CD4-positive, alpha-beta T cell treated with Interferon gamma for 1 hour (primary cell): ENCODE measurements at places on chromosomes 2 and 18.
A peak's percentile ranks its signal among the peaks of the same experiment; 100 is the strongest.

- DNase-seq: no peak
These were observed 492 bp downstream of the CHRNA1 start for GRCh38 chr2:174763780-174764179.

DNA sequence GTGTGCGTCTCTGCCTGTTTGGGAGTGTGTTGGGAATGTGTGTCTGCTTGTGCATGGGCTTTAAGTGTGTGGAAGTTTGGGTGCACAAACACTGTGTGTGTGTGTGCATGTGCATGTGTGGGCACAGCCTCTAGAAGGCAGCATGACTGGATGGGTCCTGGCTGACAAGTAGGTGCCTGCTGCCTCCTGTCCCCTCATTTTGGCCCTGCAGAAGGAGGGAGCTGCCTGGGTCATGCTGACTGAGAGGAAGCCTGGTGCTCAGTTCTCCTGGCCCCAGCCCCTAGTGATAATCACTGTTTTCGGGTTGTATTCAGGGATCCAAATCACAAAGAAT is 34.1 kb downstream of the GLI2 start:
- DNase-seq: no peak

GRCh38 chr2:9693196-9693491 is 62.3 kb upstream of the YWHAQ start:
- peak; percentile 11 for DNase-seq

GRCh38 chr2:75519843-75520242 is 40.9 kb downstream of the EVA1A start:
- no peak for DNase-seq

DNA sequence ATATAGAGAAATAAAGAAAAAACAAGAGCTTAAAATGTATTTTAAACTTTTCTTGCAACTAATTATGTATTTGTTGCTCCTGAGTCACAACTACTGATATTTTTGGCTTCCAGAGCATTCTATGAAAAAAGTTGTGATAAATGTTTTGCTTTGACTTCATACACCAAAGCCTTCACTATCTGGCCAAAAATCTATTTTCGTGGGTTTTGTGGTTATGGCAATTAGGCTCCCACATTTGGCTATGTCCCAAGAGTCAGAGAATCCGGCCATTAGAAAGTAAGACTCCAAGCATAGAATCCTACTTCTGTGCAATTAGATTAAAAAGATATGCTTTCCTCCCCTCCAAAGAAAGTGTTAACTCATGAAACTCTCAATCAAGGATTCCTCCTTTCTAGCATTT is 1456.1 kb upstream of the ACVR2A start:
- DNase-seq: no peak

- DNase-seq: no peak
These were observed 210.1 kb downstream of the WDR7 start for GRCh38 chr18:56861244-56861643.

- DNase-seq: no peak
These were observed 75.1 kb downstream of the MBD5 start for GRCh38 chr2:148096012-148096411.

- DNase-seq: no peak
These were observed 21.8 kb upstream of the SERPINE2 start for GRCh38 chr2:224060783-224061482.

DNA sequence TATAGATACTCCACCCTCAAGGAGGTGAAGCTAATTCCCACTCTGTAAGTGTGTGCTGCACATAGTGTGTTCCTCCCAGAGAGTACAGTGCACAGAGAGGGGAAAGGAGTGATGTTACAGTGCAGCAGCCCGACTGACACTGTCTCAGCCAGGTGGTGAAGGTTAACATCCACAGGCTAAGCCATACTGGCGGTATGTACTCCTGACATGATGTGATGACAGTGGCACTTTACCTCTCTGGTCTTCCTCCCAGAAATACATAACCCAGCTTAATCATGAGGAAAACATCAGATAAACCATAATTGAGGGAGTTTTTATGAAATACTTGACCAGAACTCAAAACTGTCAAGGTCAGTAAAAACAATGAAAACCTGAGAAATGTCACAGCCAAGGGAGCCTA is 107.1 kb downstream of the RAB3GAP1 start:
- DNase-seq: no peak

GRCh38 chr2:233343171-233343705 is 11.1 kb upstream of the DGKD start:
- no peak for DNase-seq

GRCh38 chr2:216694082-216694825 is 1.1 kb downstream of the IGFBP5 start:
- DNase-seq: no peak

DNA sequence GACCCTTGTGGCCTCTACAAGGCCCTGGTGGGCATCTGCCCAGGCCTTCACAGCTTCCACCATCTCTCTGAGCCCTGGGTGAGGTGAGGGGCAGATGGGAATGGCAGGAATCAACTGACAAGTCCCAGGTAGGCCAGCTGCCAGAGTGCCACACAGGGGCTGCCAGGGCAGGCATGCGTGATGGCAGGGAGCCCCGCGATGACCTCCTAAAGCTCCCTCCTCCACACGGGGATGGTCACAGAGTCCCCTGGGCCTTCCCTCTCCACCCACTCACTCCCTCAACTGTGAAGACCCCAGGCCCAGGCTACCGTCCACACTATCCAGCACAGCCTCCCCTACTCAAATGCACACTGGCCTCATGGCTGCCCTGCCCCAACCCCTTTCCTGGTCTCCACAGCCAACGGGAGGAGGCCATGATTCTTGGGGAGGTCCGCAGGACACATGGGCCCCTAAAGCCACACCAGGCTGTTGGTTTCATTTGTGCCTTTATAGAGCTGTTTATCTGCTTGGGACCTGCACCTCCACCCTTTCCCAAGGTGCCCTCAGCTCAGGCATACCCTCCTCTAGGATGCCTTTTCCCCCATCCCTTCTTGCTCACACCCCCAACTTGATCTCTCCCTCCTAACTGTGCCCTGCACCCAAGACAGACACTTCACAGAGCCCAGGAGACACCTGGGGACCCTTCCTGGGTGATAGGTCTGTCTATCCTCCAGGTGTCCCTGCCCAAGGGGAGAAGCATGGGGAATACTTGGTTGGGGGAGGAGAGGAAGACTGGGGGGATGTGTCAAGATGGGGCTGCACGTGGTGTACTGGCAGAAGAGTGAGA is 2.0 kb downstream of the PROC start:
- DNase-seq: no peak

DNA sequence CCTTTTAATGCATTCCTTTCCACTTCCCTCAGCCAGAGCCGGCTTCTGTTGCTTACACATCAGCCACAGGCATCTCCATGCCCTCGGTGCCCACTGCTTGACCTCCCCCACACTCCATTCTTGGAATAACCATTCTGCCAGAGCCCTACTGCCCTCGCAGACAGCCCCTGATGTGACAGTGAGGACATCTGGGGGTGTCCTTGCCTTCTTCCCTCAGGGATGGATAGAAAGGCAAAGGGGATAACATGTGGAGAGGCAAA is 6.4 kb upstream of the NPPC start:
- no peak for DNase-seq

GRCh38 chr2:240143276-240143675 is 2.8 kb upstream of the OTOS start:
- no peak for DNase-seq

DNA sequence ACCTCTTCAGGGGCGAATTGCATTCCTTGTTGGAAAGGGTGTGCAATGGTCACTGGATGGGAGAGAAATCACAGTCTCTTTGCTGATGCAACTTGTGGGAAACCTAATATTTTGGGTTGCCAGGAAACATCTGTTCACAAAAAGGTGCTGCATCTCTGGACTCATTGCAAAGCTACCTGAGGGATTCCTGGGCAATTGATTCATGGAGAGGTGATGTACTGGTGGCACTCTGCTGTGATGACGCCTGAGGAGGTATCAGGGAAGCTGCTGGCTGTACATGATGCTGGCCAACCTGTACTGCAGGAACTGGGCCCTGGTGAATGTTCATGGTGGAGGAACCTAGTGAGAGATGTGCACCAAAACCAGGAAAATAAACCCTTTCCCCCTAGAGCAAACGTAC is 516.0 kb upstream of the SPHKAP start:
- DNase-seq: no peak

DNA sequence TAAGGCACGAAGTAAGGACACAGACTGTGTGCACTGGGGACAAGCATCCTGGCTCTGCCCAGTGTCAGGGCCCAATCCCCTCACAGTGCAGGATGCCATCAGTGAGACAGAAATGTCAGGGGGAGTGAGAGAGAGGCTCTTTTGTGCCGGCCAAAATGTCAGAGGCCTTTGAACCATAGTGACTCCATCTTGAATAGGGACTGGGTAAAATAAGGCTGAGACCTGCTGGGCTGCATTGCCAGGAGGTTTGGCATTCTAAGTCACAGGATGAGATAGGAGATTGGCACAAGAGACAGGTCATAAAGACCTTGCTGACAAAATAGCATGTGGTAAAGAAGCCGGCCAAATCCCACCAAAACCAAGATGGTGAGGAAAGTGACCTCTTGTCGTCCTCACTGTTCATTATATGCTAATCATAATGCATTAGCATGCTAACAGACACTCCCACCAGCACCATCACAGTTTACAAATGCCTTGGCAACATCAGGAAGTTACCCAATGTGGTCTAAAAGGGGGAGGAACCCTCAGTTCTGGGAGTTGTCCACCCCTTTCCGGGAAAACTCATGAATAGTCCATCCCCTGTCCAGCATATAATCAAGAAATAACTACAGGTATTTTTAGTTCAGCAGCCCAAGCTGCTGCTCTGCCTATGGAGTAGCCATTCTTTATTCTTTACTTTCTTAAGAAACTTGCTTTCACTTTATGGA is 337.4 kb downstream of the LPIN1 start:
- no peak for DNase-seq

GRCh38 chr18:4360221-4360715 is 94.8 kb downstream of the DLGAP1 start:
- no peak for DNase-seq

GRCh38 chr2:146804288-146804687 is 1040.5 kb upstream of the ACVR2A start:
- DNase-seq: no peak

- DNase-seq: no peak
These were observed 1127.9 kb upstream of the CHAC2 start for GRCh38 chr2:52639692-52640091.

GRCh38 chr2:31141443-31142085 is 3.3 kb upstream of the GALNT14 start:
- no peak for DNase-seq

DNA sequence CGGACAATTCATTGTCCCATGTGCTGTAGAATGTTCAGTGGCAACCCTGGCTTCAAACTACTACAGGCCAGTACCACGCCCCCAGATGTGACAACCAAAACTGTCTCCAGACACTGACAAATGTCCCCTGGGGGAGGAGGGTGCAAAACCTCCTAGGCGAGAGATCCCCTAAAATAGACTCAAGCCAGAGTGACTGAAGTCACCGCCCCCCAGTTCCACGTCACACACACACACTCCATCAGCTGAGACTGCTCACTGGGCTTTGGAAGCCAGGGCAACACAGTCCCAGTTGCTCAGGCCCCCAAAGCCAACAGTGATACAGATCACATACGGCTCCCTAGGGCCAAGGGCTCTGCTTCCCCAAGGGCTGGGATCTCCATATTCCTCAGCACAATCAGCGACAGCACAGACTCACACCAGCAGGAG is 19.1 kb downstream of the HDAC4 start:
- DNase-seq: peak; percentile 77

DNA sequence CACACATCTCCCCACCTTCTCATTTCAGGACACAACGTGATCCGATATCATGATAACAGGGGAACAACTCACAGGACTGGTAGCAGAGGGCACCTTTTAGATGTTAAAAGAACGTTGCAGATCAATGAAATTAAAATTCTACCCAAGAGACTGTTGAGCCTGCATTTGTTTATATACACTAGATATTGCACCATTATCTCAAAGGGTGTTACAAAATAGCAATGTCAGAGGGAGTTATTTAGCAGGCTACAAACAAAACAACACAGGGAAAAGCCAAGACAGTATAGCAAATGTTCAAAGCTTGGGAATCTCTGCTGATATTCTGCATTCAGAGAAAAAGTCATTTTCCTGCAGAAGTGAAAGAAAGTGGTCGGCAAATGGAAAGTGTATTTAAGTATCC is 139.5 kb downstream of the MYO5B start:
- DNase-seq: no peak

GRCh38 chr2:71756280-71756906 is 303.0 kb downstream of the DYSF start:
- no peak for DNase-seq

DNA sequence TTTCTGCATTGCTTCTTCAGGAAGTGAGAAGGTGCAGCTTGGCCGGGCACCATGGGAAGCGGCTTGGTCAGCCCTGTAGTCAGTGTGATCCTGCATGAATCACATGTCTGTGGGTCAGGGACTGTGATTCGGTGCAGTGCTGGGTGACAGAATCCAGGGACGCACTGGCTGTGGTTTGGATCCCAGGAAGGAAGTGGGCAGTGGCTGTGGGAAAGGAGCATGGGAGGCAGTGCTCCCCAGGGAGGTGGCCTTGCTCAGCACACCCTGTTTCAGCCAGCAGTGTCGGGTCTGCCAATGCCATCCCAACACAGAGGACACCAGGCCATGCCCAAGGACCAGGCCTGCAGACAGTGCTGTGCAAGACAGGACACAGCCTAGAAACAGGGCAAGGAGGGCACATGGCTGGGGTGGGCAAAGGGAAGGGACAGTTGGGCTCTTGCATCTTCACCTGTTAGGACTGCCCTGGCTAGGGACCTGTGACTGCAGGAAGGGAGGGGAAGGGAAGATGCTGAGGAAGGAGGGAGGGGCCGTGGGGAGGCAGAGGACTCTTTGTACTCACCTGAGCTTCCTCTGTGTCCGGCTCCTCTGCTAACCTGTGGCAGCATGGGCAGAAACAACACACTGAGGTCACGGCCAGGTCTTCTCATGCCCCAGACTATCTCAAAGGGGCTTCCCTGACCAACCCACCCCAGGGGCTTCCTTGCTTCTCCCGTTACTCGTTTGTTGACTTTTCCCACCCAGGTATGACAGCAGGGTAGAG is 37.2 kb upstream of the DNMT3A start:
- DNase-seq: no peak

- no peak for DNase-seq
These were observed 14.5 kb downstream of the TIA1 start for GRCh38 chr2:70233926-70234325.

DNA sequence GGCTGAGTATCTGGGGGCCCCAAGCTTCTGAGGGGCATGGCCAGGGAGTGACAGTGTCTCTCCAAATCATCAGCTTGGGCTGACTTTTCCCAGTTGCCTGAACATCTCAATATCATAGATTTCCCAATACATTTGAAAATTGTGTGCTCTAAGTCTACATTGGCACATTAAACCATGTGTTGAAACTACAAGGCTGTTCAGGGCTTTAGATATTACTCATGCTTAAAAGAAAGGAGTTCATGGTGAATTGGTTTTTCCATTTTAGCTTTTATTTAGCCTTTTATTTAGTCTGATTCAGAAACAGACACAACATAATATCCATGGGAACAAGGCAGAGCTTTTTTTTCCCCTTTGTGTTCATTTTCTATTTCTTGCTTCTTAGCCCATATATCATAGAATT is 49.9 kb upstream of the GALR1 start:
- no peak for DNase-seq

GRCh38 chr2:151922845-151923666 is 94.8 kb upstream of the ARL5A start:
- peak; percentile 53 for DNase-seq

- no peak for DNase-seq
These were observed 230.1 kb downstream of the AGAP1 start for GRCh38 chr2:235723811-235724465.

- peak; percentile 7 for DNase-seq
These were observed 110.2 kb upstream of the CCDC68 start for GRCh38 chr18:55069497-55069896.

- no peak for DNase-seq
These were observed 427.2 kb downstream of the KCNJ3 start for GRCh38 chr2:155125585-155126230.
